ENCODE measurements at places on chromosomes 5 and 9.

DNA sequence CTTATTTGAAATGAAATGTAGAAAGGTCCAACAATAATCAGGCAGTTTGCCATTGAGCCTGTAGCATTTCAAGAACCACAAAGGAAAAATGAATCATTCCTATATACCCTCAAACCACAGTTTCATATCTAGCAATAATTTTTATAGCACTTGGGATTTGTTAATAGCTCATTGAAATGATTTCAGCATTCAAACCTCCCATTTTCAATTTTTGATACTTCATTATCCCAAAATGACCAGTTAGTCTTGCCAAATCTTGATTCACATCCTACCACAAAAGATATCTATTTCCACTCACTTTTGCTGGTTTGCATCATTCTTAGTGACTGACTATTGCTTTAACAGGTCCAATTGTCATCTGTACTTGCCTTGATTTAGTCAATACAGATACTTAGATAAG, 790.1 kb downstream of the TLE1 start:
- DNase-seq: no peak

- DNase-seq: no peak
Observed at GRCh38 chr9:33919276-33919897, 102.4 kb downstream of the UBE2R2 start.

DNA sequence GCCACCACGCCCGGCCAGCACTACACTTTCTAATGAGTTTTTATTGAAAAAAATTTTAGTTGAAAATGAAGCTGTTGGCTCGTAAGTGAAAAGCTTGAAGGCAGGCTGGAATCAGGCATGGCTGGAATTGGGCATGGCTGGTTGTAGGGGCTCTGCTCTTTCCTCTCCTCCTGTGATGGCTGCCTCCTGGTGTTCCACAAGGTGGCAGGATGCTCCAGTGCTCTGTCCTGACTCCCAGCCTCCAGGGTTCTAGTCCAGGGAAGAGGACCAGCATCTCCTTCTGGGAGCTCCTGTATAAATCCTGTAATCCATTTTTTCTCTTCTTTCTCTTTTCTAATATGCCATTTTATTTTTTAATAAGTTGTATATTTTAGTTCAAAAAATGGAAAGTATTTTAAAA, 57.2 kb upstream of the DHFR start:
- DNase-seq: no peak

DNA sequence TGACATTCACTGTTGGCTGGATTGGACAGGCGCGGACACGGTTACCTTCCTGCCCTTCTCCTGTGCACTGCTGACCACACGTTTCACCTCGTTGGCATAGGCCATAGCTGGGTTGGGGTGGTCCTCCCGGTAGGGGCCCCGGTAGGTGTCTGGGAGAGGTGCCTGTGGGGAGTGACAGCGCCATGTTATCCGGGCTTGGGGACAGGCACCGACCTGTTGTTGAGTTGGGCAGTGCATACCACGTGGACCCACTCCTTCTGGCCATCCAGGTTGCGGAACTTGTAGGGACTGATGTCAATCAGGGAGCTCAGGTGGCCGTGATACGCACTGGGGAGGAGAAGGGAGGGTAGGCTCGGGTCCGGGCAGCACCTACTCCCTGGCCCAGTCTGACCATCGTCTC, 8.2 kb downstream of the PHYKPL start:
- no peak for DNase-seq

DNA sequence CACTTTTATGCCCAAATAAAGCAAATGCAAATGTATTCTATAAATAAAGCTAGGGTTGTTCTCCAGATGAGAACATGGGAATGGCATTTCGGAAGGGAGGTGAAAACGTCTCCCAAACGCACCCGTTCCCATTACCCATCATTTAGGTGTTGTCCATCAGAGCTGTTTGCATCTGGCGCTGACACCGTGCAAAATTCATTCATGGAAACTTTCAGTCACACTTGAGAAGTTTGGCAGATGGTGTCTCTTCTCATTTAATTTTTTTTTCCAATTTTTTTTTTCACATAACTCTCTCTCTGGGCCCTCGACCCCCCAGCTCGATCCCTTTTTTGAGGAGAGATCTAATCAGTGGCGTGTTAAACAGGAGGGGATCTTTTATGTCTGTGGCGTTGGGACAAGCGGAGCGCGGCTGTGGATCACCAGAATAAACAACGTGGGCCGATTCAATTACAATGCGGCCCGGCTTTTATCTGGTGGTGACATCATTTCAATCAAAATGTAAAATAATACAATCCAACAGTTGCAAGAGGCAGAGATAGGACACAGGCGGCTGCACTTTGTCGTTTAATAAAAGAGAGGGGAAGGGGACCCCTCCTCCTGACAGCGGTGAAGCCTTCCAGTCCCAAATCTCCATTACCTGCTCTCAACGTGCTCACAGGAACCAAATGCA, 246.1 kb upstream of the IRX4 start:
- DNase-seq: no peak

GRCh38 chr9:134880484-134881312, at the start of gene FCN2:
Gene FCN2 (plus strand): TSS chr9:134880810. CDS start chr9:134880822, 12 bp downstream.
- DNase-seq: no peak

DNA sequence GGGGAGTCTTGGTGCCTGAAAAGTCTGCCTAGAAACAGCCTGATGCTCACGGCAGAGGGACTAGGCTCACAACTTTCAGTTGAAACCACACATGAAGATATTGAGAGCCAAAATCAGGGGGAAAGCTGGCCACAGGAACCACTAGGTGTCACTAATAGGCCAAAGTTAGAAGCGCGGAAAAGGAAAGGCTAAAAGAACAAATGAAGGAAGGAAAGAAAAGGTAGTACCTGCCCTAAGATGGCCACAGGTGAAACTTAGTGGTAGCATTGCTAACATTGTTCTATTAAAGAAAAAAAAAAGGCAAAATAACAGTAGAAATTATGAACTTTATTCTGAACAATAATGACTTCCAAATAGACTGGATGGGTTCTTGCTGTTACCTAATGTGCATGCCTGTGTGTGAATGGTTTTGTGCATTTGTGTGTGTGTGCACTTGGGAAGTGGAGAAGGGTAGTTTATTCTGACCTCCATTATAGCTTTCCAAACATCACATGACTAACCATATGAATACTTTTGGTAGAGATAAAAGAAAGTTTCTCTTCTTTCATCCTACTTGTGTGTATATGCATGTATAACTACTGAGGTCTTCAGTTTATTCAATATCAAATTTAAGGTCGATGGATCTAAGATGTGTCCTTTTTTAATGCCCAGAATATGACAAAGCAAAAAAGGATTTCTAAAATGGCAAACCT, 2.1 kb upstream of the RFESD start:
- DNase-seq: no peak

- DNase-seq: no peak
Observed at GRCh38 chr9:71308454-71308853, 187.0 kb upstream of the TRPM3 start.

GRCh38 chr5:107425541-107426031, 245.2 kb downstream of the EFNA5 start:
- no peak for DNase-seq

GRCh38 chr5:133679534-133679933, 67.2 kb upstream of the FSTL4 start:
- DNase-seq: no peak

DNA sequence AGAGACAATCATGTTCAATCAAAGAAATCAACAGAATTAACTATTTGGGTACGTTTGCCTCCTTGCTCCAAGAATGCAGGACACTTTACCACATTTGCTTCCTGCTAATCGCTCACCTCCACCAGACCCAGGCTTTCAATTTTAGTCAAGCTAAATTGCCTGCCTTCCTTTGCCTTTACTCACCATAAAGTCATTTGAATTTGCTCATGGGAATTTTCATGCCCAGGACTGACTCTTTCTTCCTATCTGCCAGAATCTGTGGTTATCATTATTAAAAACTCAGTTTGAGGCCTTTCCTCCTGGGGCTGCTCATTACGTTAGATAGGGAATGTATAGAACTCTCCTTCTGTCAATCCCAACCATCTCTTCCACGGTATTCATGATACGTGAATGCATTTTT, 1935.3 kb upstream of the WWC1 start:
- no peak for DNase-seq

- no peak for DNase-seq
Observed at GRCh38 chr5:67537439-67538148, 341.0 kb upstream of the CD180 start.

- DNase-seq: no peak
Observed at GRCh38 chr9:124309667-124310084, 51.9 kb downstream of the NEK6 start.

- no peak for DNase-seq
Observed at GRCh38 chr9:79501546-79501945, 70.2 kb upstream of the TLE4 start.

- DNase-seq: no peak
Observed at GRCh38 chr9:97830884-97831829, 21.9 kb upstream of the FOXE1 start.

DNA sequence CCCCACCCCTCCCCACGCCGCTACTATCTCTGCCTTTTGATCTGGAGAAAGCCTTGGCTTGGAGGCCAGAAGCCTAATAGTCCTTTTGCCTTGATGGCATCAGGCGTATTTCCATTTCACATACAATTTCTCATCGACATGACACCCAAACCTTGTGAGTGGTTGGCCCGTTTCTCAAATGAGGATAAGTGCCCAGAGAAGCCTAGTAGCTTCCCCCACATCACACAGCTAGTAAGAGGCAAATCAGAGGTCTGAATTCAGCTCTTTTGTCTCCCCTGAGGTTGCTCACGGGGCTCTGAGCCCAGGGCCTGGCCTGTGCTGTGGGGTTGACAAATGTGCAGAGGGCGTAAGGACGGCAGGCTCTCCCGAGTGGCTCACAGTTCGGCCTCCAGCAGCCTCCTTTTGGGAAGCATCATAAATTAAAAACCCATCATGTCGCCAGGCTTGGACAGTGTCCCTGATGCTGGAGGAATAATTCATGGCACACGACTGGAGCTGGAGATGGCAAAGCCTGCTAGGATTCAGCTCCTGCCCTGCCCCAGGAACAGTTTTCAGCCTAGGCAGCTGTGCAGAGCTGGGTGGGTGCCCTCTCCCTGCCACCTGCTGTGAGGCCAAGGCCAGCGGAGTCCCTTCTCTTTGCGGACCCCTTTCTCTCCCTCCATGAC, 263.8 kb downstream of the NSG2 start:
- DNase-seq: no peak

DNA sequence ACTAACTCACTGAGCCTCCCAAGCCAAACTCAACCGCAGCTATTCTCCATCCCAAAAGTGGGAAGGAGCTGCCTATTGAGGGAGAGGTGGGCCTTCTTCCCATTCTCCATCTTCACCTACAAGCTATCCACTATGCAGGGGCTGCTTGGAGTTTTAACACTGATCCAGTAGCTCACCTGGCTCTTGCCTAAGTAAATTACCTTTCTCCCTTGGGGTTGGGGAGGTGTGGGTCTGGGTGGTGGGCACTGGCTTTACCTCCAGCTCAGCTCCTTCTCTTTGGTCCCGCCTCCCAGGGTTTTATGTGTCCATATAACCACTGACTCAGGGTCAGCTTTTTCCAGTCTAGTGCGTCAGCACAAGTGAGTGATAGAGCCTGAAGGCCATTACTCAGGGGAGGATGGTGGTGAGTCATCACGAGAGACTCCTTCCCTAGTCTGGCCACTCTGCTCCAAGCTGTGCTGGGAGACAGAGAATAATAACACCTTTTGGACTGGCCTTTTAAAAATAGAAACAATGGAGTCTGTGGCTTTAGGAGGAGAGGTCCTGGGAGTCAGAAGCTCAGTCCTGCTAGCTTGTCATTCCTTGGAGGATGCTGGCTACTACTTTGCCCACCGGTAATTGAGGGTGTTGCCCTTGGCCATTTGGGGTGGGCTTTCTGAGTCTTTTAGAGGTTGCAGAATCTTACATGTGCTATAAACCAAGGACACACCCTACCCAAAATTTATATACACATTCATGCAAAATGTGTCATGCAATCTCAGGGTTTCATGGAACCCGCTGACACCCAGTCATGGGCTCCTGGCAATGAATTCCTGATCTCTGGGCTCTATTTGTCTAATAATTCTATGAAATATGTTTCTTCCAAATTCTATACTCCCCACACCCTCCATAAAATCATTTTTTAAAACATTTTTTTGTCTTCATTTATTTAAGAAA, 35.6 kb upstream of the ATP6V1G1 start:
- DNase-seq: no peak

DNA sequence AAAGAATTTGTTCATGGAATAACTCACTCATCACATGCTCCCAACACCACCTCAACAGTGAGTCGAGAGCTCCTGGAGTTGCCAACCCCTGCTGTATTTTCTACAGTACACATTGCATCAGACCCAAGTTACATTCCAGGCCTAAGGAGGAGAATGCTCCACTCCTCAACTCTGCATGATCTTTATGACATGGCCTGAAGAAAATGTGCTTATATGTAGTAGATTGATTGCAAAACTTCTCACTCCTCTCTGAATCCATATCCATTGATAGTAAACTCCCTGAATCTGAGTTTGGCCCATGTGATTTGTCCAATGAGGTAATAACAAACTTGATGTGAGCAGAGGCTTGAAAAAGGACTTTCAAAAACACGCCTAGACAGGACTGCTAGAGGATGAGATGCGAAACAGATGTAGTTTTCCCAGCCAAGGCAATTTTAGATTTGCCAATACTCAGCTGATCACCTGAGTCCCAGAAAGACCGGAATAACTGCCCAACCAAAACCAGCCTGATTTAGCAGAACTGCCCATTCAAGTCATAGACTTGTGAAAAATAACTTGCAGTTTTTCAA, 29.0 kb upstream of the PAPPA start:
- no peak for DNase-seq

DNA sequence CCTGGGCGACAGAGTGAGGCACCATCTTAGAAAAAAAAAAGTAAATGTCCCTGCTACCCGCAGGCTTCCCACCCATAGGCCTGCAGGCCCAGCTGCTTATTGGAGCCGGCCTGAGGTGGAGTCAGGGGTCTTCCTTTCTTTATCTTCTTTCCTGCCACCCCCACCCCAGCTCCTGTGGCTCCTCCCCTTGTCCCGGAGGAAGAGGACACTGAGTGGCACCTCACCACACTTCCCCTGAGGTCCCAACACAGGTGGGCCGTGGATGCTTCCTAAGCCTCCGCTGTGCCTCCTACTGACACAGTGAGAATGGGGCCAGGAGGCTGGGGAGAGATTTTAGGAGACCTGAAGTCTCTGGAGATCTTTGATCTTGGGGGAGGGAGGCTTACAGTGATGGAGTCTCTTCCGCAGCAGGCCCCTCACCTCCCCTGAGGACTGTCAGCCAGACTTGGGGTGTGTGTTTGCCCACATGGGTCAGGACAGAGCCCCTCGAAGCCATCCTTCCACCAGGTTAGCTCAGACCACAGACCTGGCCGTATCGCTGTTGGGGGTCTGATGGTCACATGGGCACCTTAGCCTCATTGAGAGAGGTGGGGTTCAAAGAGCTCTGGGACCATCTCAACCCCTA, 135.4 kb upstream of the IER5L start:
- DNase-seq: no peak

GRCh38 chr9:94002316-94003140, 47.4 kb upstream of the BARX1 start:
- DNase-seq: no peak
